Karpas-422 (cell line): ENCODE measurements at places on chromosomes 13 and 19. TPM values are rescaled to one million over a fixed set of nuclear protein-coding genes. Genes with fewer than 3 reads are reported as not detected.
A peak's percentile ranks its signal among the peaks of the same experiment; 100 is the strongest.

GRCh38 chr13:44049081-44049945, 169.6 kb downstream of the LACC1 start:
- DNase-seq, result no peak

MATK gene
- not detected in 2 replicates for total RNA-seq

DNA sequence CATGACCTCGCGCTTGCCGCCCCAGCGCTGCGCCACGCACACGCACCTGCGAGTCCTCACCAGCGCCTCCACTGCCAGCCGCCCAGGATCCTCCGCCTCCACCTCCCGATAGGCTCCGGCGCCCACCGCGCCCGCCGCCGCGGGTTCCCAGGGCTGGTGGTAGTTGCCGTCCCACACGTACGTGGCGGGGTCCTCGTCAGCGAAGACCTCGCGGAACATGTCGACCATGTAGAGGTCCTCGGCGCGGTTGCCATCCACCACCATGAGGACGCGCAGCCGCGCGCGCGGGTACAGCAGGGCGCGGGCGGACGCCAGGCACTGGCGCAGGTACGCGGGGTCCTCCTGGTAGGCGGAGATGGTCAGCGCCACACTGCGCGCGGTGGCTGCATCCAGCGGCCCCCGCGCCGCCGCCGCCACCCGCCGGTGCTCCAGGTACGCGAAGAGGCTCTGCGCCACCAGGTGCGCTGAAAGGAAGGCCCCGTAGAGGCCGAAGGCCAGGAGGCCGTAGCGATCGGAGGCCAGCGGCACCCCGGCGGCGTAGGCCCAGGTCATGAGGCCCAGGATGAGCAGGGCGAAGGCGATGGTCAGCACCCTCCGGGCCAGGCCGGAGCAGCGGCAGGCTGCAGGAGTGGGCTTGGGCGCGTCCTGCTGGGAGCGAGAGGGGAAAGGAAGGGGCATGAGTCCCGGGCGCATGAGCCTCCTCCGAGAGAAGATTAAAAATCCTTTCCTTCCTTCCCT, 4.4 kb downstream of the HAS1 start:
- no peak for DNase-seq

DNA sequence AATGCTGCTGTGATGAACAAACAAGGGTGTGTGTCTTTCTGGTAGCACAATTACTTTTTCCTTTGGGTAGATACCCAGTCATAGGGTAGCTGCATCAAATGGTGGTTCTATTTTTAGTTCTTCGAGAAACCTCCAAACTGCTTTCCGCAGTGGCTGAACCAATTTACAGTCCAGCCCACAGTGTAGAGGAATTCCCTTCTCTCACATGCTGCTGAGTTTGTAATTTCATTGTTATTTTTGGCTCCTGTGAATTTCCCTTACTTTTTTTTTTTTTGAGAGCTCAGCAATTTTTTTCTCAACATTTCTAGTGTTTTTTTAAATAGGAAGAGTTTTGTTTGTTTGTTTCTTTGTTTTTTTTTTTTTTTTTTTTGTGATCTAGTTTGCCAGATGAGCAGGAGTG, 37.5 kb upstream of the ADGRE1 start:
- DNase-seq, result no peak

- DNase-seq, result no peak
Observed at GRCh38 chr13:102729560-102730270, 34.9 kb upstream of the METTL21C start.

GRCh38 chr19:8238251-8238650, 29.1 kb downstream of the CERS4 start:
- no peak for DNase-seq

FUT2 gene
- not detected in 2 replicates for total RNA-seq

GRCh38 chr13:98492335-98493041, 84.4 kb downstream of the STK24 start:
- no peak for DNase-seq

GRCh38 chr13:30856005-30856790, 49.9 kb upstream of the MEDAG start:
- DNase-seq, result no peak

GRCh38 chr19:38848299-38849146, 1.3 kb downstream of the HNRNPL start:
- peak; percentile 40 for DNase-seq

- DNase-seq, result peak; percentile 56
Observed at GRCh38 chr19:53463263-53463662, 4.3 kb upstream of the ZNF813 start.

DNA sequence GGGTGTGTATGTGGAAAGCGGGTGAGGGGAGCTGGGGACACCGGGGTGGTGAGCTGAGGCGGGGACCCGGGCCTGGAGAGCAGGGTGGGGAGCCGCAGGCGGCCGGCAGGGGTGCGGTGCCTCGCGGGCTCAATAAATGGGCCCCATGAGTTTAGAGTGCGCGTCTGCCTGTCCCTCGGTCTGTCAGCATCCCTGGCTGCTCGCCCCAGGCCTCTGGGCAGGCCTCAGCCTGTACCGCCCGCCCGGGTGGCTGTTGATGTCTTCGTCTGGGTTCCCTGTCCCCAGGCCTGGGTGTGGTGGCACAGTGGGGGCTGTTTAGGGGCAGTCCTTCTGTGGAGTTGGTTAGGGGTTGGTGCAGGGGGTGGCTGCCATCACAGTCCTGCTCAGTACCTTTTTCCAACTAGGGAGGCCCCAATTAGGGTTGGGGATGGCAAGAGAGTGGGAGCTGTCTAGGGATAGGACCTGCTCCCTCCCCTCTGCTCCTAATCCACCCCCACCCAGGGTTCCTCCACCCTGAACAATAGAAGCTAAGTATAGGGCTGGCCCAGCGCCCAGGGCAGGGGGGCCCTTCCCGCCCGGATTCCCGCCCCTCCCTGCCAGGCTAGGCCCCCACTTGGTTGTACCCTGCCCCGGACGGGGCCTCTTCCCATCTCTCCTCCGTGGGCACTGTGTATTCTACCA, 12.2 kb downstream of the CIC start:
- peak; percentile 74 for DNase-seq

CCDC8 gene
- not detected in 2 replicates for total RNA-seq

- no peak for DNase-seq
Observed at GRCh38 chr19:8831373-8831772, 731 bp downstream of the ZNF558 start.

USHBP1 gene
- total RNA-seq, result 0.25 TPM in 1 of 2 replicates, not detected in the other

DNA sequence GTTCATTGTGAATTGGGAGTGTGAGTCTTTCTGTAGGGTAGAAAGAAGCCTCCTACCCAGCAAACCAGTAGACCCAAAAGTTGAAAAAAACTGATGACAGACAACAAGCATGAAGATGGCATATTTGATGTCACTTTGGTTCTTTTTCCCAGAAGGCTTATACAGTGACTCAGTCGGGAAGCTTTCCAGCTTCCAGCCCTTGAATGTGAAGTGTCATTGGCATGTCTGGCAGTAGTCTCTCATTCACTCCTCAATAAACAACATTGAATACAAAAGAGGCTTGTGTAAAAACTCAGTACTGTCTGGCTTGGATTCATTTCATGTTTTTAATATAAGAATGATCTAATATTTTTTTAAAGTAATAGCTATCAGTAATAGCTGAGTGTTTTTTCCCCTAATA, 68.7 kb downstream of the IPO5 start:
- DNase-seq, result no peak

GRCh38 chr13:20351281-20352022, 119.3 kb upstream of the GJB6 start:
- peak; percentile 19 for DNase-seq

GRCh38 chr13:79998381-79998880, 342.5 kb downstream of the SPRY2 start:
- DNase-seq, result no peak

DNA sequence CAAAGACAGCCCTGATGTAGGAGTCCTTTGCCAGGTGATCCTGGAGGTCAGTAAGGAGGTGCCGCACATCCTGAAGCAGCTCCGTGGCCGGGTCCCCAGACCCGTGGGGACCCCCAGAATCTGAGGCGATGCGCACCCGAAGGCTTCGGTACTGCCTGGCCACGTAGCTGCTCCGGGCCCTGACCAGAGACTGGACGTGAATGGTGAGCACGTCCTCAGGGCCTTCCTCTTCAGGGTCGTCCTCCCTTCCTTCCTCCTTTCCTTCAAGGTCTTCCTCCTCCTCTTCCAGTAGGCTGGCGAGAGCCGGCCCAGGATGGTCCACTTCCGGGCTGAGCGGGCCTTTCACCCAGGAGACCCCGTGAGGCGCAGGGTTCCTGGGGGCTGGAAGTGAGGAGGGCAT, 7.5 kb downstream of the RINL start:
- DNase-seq, result no peak

BCAM gene
- not detected in 2 replicates for total RNA-seq

DNA sequence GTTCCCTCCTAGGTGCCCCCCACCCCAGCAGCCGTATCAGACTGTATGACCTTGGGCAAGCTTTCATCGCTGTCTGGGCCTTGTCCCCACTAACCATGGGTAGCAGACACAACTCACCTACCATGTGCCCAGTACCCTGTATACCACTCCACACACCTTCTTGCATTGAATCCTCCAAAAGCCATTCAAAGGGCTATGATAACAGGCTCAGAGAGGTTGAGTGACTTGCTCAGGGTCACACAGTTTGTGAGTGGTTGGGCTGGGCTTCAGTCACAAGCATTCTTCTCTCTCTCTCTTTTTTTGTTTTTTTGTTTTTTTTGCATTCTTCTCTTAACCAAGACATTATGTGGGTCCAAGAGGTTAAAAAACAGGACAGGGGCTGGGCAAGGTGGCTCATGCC, 2.6 kb downstream of the RASAL3 start:
- DNase-seq, result no peak

DNA sequence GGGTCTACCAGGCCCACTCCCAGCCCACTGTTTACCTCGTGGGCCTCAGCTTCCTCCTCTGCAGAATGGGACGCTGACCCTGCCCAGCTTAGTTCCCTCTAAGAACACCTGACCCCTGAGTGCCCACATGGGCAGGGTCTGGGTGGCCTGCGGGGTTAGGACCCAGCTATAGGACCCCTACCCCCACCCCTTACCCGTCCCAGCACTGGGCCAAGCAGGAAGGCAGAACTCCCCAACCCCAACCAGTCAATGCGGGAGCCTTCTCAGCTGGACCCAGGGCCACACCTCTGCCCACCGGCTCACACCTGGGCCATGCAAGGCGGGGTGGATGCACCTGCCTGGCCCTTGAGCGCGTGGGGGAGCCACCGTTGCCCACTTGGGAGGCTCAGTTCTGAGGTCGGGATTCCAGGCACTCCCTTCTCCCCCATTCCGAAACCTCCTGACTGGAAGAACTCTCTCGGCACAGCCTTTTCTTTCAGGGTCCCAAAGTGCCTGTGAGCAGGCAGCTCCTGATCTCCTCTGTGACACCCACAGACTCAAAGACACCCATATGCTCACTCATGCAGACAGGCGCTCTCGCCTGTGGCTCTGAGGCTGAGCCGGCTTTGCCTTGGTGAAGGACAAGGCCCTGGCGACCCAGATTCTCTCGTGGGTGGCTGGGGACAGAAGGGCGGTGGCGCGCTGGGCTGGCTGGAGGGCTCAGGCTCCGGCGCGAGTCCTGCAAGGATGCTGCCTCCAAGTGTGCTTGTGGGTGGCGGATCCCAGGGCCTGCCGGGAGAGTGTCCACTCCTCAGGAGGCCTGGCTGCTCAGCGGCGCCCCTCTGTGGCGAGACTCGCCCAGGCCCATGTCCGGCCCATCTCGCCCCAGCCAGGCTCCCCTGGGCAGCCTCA, 27.9 kb upstream of the PARP4 start:
- DNase-seq, result no peak

- DNase-seq, result peak; percentile 75
Observed at GRCh38 chr19:42253245-42254088, 1.5 kb downstream of the ERF start.

GRCh38 chr19:45613926-45614725, 12.1 kb upstream of the GPR4 start:
- no peak for DNase-seq

GRCh38 chr13:59663707-59664106, 500.0 kb downstream of the DIAPH3 start:
- DNase-seq, result no peak

DNA sequence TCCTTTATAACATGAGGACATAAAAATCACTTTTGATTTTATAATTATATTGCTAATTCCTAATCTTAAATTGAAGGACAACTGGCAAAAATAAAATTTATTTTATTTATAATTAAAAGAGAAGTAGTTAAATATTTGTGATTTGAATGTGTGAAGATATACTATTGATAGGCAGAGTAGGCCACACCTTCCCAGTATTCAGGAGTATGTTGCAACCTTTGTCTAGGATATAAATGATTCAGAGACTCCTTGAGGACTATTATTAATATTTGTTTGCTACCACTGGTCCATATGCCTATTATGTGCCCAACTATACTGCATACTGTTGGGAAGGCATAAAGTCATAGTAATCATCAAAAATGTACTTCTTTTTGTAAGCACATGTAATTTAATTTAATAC, 94.2 kb downstream of the CDADC1 start:
- DNase-seq, result no peak

ZNF534 gene
- total RNA-seq, result not detected in 2 replicates

- DNase-seq, result peak; percentile 84
Observed at GRCh38 chr19:2636897-2637683, 65.4 kb downstream of the GNG7 start.

GRCh38 chr13:95087746-95088305, 213.4 kb downstream of the ABCC4 start:
- DNase-seq, result no peak

- DNase-seq, result peak; percentile 42
Observed at GRCh38 chr13:50392977-50393376, 377.7 kb downstream of the KCNRG start.

ZNF888 gene
- 6.0 and 10.5 TPM in 2 replicates for total RNA-seq

- DNase-seq, result peak; percentile 65
Observed at GRCh38 chr13:21557995-21558394, 46.0 kb downstream of the MICU2 start.

GPR12 gene
- total RNA-seq, result not detected in 2 replicates

FFAR1 gene
- 0.34 and 2.0 TPM in 2 replicates for total RNA-seq

- DNase-seq, result no peak
Observed at GRCh38 chr19:541699-542098, 2.2 kb upstream of the GZMM start.

DNA sequence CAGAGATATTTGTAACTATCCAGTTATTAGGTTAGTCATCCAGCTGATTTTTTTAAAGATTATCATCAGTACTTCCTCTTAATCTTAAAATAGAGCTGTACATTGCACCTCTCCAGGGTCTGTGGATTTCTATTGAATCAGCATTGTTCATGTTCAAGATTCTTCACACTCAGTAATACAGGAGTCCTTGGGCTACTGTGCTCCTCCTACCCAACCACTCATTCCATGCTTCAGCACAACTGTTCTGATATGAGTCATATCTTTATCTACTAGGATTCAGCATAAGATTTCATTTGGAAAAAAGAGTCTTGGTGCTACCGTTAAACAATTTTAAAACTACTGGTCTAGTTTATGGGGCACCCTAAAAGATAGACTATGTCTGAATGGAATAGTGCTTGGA, 357.8 kb downstream of the DCT start:
- no peak for DNase-seq

ADAMTS10 gene
- not detected in 2 replicates for total RNA-seq

GRCh38 chr13:87677043-87677495, 5.9 kb downstream of the SLITRK5 start:
- DNase-seq, result no peak

KIR3DL1 gene
- total RNA-seq, result not detected in 2 replicates

- DNase-seq, result no peak
Observed at GRCh38 chr19:53357821-53358581, 7.5 kb upstream of the ZNF525 start.
